A549 treated with RU486 at 1 μM for 4 hours (cell line): ENCODE measurements at places on chromosomes 2 and 18. TPM values are rescaled to one million over a fixed set of nuclear protein-coding genes. Genes with fewer than 3 reads are reported as not detected.

The SCYGR4 gene
- total RNA-seq, result not detected in 5 replicates

The MALL gene
- 133 to 157 TPM (median 142 TPM) in 5 replicates for total RNA-seq

The ZNF892 gene
- total RNA-seq, result 0.23 to 0.51 TPM (median 0.42 TPM) in 5 replicates

The FBXO48 gene
- total RNA-seq, result 0.45 to 0.56 TPM (median 0.49 TPM) in 5 replicates

The CCT4 gene
- total RNA-seq, result 302 to 322 TPM (median 316 TPM) in 5 replicates

The KIF1A gene
- 0.56 to 0.75 TPM (median 0.66 TPM) in 5 replicates for total RNA-seq

The SERPINB11 gene
- total RNA-seq, result 0.22 TPM in 1 of 5 replicates, not detected in the others

The PLA2R1 gene
- total RNA-seq, result 1.4 to 2.9 TPM (median 2.6 TPM) in 5 replicates

The PIEZO2 gene
- total RNA-seq, result 0.50 to 0.71 TPM (median 0.70 TPM) in 5 replicates

The ANKRD23 gene
- 1.2 to 2.0 TPM (median 1.8 TPM) in 5 replicates for total RNA-seq
